8988T (cell line): ENCODE measurements at places on chromosomes 13 and 19.

- no peak for DNase-seq
Observed at GRCh38 chr13:77431449-77431848, 104.1 kb upstream of the SCEL start.

DNA sequence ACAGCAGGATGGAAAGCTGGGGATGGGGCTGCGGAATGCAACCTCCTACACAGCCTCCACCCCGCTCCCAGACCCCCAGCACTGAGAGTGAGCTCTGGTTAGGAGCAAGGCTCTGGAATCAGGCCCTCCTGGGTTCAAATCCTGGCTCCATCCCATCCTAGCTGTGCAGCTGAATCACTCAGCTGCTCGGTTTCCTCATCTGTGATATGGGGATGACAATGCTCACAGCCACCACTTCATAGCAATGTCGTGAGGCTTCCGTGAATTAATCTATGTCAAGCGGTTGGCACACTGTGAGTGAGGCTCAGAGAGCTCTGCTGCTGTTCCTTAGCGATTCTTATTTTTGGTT lies 538 bp downstream of the ACP7 start:
- DNase-seq: no peak

DNA sequence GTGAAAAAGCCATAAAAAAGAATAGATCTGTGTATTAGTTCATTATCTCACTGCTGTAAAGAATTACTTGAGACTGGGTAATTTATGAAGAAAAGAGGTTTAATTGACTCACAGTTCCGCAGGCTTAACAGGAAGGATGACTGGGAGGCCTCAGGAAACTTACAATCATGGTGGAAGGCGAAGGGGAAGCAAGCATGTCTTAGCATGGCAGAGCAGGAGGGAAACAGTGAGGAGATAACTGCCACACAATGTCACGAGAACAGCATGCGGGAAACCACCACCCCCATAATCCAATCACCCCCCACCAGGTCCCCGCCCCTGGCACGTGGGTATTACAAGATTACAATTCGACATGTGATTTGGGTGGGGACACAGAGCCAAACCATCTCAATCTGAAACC lies 39.1 kb upstream of the EEF1AKMT1 start:
- no peak for DNase-seq

DNA sequence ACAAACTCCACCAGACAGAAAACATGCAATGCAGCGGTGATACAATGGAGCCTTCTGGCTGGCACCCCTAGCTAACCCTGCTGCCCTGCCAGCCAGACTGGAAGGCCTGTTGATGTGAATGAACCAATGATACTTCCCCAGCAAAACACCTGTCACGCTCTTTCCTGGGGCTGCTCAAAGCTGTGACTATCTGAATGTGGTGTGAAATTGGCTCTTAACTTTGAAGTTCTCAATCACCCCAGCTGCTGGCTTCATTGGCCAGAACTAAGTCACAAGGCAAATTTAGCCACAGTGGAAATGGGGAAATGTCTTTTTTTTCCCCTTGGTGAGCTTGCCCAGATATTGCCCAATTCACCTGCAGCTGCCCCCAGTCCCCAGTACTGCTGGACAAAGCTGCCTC lies 147.3 kb downstream of the SLC7A1 start:
- DNase-seq: no peak

DNA sequence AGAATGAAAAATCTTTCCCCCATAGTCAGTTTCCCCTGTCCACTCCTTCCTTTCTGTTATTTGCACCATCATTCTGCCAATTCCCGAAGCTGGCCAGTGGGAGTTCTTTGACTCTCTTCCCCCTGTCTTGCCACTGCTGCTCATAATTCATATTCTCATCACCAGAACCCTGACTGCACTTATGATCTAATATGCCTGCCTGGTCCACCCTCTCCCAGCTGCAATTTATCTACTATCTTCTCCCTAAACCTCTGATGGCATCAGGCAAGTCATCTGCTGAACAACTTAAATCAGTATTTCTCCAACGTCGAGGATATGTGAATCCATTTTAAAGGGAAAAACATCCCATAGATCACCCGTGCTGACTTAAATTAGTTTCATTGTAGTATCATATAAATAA lies 458.0 kb upstream of the GPC6 start:
- no peak for DNase-seq

DNA sequence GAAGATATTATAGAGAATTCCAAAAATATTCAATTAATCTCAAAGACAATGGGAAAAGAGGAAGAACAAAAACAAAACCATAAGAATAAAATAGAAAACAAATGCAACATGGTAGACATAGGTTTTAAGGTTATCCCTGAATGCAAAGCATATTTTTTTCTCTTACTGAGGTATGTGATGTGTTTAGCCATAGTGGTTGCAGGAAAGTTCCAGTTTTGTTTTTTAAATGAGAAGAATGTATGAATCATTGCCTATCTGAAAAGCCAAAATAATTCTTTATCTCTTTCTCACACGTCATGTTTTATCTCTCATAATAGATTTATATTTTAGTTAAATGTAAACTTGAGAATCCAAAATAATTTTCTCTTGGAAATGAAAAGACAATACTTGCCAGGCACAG lies 2591.7 kb upstream of the PCDH20 start:
- DNase-seq: no peak
